ENCODE measurements at places on chromosomes 6 and 20.

DNA sequence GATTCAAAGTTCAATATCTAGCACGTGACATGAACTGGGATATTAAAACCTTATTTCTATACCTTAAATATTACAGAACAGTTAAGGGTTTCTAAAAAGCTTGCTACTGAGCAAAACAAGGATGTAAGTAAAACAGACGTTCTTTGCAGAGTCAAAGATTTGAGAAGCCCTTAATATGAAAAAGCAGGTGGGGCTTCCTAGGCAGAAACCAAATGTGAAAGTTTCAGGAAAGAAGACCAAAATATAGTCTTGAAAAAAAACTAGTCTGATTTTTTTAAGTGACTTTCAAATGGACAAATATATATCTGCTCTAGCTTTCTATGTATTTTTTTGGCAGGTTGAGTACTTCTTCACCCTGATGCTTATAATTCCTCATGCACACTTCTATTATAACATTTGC lies 63.2 kb downstream of the TNFRSF21 start:
- DNase-seq = no peak

DNA sequence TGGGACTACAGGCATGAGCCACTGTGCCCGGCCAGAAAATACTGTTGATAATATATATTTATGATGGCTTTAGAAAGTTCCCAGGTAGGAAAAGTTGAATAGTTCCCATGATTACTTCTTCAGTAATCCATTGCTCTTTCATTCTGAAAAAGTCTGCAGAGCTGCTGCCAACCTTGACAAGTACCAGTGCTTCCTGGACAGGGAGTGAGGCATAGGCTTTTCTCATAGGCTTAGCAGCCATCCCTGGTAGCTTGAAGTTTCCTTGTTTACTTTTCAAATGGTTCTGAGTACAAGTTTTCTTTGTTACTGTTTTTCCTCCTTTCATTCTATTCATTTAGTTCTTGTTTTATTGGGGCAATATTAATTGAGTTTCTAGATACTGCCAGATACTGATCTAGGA lies 7.8 kb downstream of the RWDD1 start:
- no peak for DNase-seq

GRCh38 chr6:169083508-169083874 lies 170.2 kb downstream of the THBS2 start:
- no peak for DNase-seq

GRCh38 chr6:3535776-3536435 lies 79.1 kb upstream of the SLC22A23 start:
- DNase-seq = no peak

DNA sequence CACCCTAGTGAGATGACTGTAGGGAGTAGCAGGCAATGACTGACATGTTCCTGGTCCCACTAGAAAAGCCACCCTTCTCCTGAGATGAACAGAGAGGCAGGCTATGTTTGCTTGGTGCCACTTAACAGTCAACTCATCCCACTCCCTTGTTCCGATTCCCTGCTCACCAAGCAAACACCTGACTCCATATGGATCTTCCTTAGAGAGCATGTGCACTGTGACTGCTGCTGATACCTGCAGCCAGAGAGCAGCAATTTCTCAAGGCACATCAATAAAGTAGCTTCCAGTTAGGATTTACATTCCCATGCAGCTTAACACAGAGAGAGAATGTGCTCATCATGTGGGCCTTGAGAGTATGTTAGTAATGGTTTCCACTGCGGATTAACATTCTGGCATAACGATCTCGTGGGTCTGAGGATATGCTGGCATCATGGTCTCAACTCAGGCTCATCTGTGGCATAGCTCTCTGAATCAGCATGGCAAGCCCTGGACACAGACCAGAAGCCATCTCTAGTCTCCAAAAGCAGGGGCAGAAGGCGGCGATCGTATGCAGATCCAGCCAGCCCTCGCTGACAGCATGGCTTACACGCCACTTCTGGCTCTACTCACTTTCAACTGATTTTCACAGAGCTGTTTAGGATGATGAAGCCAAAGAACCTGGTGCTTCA lies 43.9 kb downstream of the ATXN1 start:
- no peak for DNase-seq

- DNase-seq = no peak
Measured at GRCh38 chr20:51767867-51768758, at the start of gene ATP9A. ATP9A (minus strand) TSS chr20:51768390; CDS start chr20:51768369, 21 bp downstream.

DNA sequence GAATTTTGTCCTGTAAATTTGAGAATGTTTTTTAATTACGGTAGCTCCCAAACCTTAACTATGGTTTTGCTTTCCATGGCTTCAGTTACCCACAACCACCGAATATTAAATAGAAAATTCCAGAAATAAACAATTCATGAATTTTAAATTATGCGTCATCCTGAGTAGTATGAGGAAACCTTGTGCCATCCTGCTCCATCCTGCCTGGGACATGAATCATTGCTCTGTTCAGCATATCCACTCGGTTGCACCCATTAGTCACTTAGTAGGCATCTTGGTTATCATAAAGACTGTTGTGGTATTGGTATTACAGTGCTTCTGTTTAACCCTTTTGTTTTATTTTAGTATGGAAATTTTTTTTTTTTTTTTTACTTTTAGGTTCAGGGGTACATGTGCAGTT lies 39.7 kb downstream of the KCNS1 start:
- DNase-seq = no peak

GRCh38 chr6:143515061-143515760 lies 3.7 kb upstream of the FUCA2 start:
- no peak for DNase-seq

DNA sequence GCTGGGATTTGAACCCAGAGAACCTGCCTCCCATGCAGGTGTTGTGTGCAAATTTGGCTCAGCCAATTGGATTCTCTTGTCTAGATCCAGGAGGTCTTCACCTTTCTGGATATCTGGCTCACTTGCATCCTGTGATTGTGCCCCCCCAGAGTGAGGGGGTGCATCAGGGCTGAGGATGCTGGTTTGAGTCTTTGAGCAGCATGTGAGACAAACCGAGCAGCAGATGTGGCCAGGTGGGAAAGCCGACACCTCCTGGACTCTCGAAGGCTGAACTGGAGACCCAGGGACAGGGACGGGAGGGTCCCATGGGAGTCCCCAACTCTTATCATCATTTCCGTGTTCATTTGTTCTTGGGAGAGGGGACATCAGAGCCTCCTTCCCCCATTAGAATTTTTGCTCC lies 30.6 kb upstream of the SULF2 start:
- no peak for DNase-seq

GRCh38 chr6:78554341-78554740 lies 313.0 kb upstream of the IRAK1BP1 start:
- no peak for DNase-seq

- no peak for DNase-seq
Measured at GRCh38 chr6:137958811-137959565, 91.9 kb downstream of the TNFAIP3 start.

DNA sequence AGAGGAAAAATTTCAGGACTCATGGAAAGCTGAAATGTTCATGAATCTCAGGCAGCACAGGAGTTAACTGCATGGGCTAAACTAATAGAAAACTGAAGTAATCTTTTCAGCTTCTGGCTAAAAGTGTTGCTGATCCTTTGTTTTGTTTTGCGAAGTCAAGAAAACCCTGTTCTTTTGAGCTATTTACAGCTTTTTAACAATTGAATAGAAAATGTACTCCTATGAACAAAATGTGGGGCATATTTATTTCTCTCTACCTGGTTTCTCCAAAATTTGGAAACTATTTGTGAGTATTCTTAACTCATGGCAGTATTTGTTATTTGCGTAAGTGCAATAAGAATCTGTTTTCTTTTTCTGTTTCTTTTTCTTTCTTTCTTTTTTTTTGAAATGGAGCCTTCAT lies 818.8 kb upstream of the CITED2 start:
- DNase-seq = no peak

GRCh38 chr6:81613606-81614005 lies 138.9 kb downstream of the TENT5A start:
- no peak for DNase-seq

- no peak for DNase-seq
Measured at GRCh38 chr6:15254070-15254975, 8.5 kb downstream of the JARID2 start.

- DNase-seq = no peak
Measured at GRCh38 chr6:31660381-31661261, at the start of gene C6orf47. C6orf47 (minus strand) TSS chr6:31660778; CDS start chr6:31659947, 831 bp downstream.

DNA sequence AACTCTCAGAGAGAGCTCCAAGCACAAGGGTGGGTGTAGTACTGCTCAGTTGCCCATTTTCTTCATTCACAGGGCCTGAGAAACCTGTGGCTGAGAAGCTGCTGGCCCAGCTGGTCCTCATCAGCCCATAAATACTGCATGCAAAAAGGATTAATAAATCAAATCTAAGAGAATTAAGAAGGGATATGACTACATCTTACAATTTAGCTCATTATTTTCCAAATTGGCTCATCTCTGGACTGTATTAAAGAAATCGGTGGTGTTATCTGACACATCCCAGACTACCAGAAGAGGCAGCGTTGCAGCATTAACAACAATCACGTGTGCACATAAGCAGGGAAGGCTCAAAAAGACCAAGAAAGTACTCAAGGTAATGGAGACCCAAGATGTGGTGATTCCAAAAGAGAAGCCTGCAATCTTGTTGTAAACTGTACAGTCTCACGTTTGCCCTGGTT lies 90.7 kb downstream of the CD24 start:
- DNase-seq = no peak

GRCh38 chr6:17032590-17032987 lies 69.3 kb upstream of the STMND1 start:
- no peak for DNase-seq

- DNase-seq = no peak
Measured at GRCh38 chr20:3865887-3866407, 19.3 kb downstream of the MAVS start.

GRCh38 chr20:43283126-43283525 lies 93.4 kb upstream of the PTPRT start:
- no peak for DNase-seq
